CMK (cell line): ENCODE measurements at places on chromosomes 6 and 20.

DNA sequence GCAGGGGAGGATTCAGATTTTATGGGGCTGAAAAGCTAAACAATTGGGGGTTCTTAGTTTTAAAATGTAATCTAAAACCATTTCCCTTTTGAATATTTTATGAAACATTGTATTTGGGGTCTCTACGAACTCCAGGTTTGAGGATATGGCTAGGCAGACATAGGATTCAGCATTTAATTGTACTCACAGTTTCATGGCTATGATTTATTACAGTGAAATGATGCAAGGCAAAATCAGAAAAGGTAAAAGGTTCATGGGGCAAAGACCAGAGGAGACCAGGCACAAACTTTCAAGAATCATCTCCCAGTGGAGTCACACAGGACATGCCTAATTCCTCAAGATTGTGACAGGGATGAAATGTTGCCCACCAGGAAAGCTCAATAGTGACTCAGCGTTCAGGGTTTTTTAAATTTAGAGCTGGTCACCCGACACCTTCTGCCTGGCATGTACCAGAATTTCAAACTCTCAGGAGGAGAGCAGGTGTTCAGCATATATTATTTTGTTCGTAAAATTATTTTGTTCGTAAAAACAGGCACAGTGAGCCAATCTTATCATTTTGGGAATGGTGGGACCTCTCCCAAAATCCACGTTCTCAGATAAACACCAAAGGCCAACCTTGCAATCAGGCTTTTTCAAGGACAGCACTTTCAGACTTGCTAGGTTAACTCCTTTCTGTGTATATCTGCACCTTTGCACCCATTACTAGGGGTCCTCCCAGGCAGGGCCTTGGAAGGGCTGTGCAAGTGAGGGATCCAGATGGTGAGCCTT is 270.3 kb downstream of the NKAIN2 start:
- no peak for DNase-seq

GRCh38 chr6:36893976-36894932 is 8.5 kb downstream of the C6orf89 start:
- DNase-seq = no peak

DNA sequence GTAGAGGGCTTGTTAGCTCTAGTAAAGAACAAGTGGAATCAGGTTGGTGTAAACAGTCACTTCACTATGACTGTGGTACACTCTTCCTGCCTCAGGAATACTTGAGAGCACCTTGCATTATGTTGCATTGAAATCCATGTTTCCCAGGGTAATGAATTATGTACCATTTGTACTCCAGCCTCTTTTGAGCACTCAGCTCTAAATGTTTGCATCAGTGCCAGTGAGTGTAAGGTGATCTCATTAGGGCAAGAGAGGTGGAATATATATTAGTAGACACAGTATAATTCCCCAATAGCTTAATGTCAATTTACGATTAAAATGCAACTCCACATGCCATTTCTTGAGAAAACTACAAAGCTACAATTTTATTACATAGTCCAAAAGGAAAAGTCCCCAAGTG is 319.6 kb upstream of the POU3F2 start:
- DNase-seq = no peak

DNA sequence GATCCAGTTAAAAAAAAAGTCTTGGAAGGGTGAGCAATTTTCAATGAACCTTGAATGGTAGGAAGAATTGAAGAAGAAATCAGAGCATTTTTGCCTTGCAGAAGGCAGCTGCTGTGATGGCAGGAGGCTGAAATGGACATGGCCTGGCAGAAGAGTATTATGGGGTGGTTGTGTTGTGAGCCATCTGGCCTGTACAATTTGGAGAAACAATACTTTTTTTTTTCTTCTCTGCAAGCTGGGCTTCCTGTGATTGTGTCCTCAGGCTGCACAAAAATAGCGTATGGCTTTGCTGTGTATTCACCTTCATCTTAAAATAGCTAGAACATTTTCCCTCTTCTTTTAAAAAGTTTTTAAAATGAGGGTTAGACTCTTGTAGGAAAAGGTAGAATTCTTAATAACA is 21.4 kb downstream of the SYCP2L start:
- DNase-seq = no peak

GRCh38 chr20:51533291-51534172 is 9.0 kb downstream of the NFATC2 start:
- DNase-seq = no peak

DNA sequence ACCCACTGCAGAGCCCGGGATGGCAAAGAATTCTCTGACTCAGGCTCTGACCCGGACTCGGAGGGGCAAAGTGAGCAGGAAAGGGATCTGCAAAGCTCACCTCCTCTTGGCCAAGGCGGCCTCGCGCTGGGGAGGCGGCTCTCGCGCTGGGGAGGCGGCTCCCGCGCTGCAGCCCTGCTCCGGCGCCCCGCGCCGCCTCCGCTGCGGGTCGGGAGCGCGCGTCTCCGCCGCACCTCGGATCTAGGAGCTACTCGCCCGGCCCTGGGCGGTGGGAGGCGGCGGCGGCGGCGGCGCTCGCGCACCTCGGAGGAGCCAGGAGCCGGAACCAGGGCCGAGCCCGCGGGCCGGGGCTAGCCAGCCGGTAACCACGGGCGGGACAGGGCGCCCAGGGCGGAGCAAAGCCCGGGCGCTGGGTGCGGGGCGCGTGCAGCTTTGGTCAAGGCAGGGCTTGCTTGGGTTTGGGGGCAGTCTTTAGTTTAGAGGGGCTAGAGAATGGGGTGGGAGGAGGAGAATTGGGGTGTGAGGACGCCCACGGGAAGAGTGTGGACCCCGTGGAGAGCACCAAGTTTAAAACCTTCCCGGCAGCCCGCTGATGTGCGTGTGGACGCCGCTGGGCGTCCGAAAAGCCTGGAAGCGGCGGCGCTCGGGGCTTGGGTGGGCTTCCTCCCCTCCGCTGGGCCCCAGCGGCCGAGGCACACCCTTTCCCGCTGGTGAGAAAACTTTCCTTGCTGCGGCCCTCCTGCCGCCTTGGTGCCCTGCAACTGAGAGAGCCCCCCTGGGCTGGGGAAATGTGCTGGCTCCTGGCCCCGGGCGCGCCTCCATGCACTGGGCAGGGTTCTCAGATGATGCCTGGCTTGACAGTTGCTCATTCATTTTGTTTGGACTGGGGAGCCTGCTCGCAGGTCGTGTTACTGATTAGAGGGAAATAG is at the start of gene MRAP2:
MRAP2 (plus strand) TSS at position 250 of the 929 bp plus-strand sequence. CDS start 21,547 bp downstream, outside the sequence.
- no peak for DNase-seq

GRCh38 chr6:119960456-119960855 is 610.9 kb upstream of the MAN1A1 start:
- no peak for DNase-seq

DNA sequence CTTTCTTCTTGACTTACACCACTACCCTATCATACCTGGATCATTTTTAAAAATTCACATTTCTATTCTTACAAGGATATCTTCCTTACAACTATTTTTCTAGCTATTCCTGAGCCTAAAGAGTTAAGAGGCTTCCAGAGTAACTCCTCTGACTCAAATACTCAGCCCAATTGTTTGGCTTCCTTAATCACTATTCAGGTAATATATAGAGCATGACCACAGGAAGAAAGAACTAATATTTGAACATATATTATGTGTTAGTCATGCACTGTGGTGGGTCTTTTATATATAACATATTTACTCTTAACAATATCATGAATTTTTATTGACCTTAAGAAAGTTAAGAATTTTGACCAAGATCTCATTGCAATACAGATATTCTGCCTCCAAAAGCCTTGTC is 42.0 kb upstream of the ID4 start:
- DNase-seq = no peak

DNA sequence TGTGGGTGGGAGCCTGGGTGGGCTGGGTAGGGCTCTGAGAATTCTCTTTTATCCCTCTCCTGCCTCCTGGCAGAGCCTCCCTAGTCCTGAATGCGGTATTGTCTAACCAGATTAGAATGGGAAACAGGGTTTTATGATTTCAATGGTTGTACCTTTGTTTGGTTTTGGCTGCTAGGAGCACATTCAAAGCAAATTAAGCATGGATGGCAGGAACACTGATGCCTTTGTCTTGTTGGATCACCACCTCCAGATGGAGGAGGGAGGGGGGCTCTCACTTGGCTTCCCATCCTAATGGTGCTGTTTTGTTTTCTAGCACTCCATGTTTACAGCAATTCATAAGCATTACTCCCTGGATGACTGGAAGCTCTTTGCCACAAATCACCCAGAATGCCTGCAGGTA is 11.6 kb downstream of the GMPR start:
- no peak for DNase-seq

- no peak for DNase-seq
These were observed 1.1 kb upstream of the ULBP1 start for GRCh38 chr6:149962461-149963211.

DNA sequence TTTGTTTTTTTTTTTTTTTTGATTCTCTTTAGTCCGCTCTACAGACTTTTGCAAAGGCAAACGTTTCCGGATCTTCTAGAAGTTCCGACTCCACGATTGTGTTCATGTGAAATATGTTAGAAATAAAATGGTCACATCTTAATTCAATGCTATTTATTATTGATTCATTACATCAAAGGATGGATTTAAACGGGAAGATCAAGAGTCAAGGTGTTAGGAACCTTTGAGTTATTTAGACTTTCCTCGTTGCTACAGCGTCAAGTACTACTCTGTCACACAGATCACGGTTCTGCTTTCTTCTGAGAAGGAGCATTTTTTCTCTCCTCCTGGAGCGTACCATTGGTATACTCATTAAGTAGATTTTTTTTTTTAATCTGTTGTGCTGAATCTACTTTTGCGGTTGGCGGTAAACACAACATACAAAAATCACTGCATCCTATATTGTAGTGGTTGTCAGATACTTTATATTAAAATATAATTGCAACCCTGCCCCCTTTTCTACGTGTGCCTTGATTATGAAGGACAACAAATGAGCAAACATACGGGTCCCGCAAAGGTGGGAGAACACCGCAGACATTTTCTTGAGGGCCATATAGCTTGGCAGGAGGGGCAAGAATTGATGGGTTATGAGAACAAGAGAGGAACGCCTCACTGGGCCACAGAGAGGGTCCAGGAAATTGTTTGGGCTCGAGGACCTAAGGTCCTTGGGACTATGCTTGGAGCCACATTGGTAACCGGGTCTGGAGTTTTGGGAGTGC is 17.5 kb downstream of the HMGN4 start:
- no peak for DNase-seq

DNA sequence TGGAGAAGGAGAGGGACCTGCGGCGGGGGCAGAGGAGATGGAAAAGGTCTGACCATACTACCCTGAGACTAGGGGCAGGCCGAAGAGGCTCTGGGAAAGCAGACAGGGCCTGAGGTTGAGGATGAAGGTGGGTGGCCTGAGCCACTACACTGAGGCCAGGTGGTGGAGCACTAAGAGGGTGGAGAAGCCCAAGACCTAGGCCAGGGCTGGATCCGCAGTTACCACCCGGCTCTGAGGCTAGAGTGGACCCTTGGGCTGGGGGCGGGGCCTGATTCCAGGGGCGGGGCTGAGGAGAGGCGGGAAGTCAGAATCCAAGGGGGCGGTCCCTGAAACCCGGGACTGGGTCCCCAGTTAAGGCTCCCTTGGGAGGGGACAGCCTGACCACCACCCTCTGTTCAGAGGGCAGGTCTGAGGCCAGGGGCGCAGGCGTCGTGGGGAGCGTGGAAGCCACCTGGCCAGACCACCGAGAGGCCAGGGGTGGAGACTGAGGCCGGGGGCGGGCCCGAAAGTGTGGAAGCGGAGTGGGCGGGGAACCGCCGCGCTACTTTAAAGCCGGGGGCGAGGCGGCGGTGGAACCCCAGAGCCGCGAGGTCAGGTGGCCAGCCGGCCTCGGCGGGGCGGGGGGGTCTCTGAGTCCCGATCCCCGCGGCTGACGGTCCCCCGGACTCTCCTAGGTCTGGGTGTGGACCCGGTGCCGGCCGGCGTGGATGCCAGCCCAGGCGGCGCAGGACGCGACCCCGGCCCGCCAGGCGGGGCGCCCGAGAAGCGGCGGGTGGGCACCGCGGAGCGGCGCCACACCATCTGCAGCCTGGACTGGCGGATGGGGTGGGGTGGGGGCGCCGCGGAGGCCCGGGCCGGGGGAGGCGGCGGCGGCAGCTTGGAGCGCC is 8.3 kb downstream of the CCM2L start:
- no peak for DNase-seq

DNA sequence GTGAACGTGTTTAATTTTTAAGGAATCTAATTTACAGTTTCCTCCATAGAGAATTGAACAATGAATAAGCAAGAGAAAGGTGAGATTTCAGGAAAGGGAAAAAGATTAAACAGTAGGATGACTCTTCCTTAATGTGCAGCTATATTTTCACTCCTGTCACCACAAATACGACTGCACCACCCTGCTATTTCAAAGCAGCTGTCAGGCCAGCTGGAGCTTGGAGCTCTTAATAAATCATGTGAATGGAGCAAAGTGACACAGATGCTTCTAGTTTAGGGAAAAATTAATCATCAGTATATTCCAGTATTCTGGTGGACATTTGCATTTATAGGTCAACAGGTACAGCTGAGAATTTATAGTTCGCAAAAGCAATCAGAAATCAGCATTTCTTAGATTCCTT is 56.5 kb upstream of the PKIB start:
- DNase-seq = no peak

GRCh38 chr6:119201480-119201879 is 123.0 kb upstream of the FAM184A start:
- DNase-seq = no peak

DNA sequence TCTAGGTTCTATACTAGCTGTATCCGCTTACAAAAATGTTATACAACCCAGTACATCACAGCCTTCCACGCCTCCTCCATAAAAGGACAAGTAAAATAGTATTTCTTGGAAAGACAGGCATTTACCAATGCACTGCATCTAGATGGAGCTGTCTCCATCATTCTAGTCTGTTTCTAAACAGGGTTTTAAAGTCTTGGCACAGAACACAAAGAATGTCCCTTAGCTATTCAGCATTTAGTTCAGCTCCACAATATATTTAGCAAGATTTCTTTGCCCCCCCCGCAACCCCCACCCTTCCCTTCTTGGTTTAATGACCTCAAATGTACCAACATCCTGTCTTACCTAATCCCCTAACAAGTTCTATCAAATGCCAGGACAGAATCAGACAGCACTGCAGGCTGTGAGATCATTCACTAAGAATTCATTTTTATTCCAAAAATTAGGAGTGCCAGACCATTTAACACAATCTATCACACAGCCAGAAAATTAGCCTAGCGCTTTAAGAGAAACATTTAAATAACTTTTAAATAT is 198.6 kb downstream of the BACH2 start:
- no peak for DNase-seq

DNA sequence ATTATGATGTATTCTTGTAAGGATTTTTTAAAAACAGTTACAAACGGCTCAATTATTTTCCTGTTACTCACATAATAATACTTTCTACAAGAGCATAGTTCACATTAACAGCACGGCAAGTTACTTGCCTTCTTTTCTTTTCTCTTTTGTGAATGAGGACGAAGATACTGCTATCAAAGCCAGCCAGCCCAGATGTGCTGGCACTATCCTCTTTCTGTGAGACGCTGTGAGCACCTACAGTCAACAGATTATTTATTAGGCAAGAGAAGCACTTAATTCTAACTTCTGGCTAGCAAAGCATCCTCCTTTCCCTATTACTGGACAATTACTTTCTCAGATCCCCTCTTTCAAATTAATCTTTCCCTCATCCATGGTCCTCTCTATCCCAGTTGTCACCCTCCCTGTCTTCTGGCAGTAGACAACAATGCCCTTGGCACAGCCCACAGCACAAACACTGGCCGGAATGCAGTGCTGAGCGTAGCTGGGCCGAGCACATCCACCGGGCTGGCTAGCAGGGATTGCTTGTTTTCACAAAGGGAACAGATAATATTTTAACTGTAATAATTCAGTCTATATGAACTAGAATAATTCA is 262.1 kb downstream of the FOXC1 start:
- DNase-seq = no peak
